ENCODE measurements at places on chromosomes 6 and 20.

GRCh38 chr6:163439997-163440396 lies 25.5 kb downstream of the QKI start:
- DNase-seq: no peak

DNA sequence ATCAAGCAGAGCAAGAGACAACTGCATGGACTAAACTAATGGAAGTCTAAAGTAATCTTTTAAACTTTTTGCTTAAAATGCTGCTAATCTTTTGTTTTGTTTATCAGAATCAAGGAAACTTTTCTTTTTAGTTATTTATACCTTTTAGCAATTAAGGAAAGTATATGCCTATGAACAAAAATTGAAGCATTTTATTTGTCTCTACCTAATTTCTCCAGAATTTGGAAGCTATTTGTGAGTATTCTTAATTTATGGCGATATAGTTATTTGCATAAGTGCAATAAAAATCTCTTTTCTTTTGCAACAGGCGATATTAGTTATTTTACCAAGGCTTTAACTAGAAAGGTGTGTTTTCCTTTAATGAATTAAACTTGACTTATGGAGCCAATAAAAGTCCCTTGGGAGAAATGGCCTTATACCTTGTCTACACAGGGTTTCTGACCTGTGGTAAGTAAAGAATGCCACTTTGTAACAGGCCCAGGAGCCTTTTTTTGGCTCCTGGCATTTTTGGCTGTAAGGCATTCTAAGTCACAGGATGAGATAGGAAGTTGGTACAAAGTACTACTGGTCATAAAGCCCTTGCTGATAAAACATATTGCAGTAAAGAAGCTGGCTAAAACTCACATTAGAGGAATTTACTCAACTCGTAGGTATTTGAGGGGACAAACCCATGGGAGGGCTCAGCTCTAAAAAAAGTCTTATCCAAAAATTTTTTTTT lies 37.2 kb downstream of the TMEM14A start:
- no peak for DNase-seq

DNA sequence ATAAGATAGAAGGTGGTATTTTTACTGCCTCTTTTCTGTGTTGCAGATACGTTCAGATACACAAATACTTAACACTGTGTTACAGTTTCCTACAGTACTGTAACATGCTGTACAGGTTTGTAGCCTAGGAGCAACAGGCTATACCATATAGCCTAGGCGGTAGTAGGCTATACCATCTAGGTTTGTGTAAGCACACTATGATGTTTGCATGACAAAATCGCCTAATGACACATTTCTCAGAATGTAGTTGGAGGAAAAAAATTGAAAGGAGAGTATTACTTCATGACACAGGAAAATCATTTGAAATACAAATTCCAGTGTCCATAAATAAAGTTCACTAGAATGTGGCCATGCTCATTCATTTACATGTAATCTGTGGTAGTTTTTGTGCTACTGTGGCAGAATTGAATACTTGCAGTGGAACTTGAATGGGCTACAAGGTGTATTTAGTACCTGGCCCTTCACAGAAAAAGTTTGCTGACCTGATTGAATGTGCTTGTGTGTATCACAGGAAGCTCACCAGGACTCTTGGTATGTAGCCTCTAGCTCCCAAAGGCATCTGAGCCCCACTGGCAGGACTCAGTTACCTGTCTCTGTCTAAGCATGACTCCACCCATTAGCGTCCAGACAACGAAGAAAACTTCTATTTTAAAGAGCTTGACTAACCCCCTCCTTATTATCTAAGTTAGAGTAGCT lies 18.8 kb downstream of the TOP1 start:
- DNase-seq: no peak

DNA sequence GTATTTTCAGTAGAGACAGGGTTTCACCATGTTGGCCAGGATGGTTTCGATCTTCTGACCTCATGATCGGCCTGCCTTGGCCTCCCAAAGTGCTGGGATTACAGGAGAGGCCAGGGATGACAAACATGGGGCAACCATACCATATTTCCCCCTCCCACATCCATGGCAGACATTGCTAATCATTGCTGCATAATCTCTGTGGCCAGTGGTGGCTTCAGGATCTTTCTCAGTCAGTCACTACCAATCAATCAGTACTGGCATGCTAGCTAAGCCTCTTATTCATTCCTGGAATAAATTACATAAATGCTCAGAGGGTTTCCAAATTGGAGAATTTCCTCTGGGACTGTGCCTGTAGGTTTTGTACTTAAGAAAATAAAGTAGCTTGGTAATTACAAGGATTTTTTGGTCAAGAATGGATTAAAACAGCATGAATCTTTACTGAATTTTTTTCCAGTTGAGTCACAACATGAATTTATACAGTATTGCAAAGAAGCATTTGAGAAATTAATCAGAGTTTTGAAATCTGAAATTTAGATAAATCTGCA lies 138.1 kb downstream of the FNDC1 start:
- no peak for DNase-seq

DNA sequence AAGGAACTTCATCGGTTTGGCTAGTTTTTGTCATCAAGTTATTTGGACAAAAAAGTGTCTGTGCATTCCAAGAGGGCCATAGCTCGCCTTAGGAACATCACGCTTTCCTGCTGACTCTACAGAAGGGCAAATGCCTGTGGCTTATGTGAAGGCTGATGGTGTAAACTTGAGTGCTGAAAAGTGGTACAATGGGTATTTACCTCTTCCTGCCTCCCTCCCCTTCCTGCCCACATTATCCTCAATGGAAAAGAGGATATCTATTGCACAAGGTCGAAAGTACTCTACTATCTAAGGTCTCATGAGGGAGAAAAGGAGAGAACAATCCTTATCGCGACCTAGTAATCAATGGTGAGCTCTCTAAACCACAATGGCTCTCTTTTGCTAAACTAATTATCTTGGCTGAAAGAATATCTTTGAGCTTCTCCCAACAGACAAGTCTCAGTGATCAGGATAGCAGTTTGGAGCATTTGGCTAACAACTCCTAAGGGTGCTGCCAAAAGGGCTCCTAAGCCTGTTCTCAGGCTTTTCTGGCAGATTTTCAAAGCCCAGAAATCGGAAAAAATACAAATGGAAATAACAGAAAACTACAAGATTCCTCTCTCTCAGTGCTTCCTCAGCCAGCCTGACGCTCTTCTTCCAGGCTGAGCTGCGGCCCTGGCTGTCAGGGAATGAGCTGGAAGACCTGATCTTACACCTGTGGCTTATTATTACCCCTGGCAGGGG lies 42.6 kb upstream of the ENPP1 start:
- DNase-seq: no peak

GRCh38 chr6:28709478-28710349 lies 184.0 kb downstream of the GPX5 start:
- DNase-seq: no peak

- DNase-seq: no peak
These were observed 21.6 kb upstream of the TRIM27 start for GRCh38 chr6:28945349-28945748.

- DNase-seq: no peak
These were observed 7.1 kb downstream of the NHLRC1 start for GRCh38 chr6:18115356-18115755.

DNA sequence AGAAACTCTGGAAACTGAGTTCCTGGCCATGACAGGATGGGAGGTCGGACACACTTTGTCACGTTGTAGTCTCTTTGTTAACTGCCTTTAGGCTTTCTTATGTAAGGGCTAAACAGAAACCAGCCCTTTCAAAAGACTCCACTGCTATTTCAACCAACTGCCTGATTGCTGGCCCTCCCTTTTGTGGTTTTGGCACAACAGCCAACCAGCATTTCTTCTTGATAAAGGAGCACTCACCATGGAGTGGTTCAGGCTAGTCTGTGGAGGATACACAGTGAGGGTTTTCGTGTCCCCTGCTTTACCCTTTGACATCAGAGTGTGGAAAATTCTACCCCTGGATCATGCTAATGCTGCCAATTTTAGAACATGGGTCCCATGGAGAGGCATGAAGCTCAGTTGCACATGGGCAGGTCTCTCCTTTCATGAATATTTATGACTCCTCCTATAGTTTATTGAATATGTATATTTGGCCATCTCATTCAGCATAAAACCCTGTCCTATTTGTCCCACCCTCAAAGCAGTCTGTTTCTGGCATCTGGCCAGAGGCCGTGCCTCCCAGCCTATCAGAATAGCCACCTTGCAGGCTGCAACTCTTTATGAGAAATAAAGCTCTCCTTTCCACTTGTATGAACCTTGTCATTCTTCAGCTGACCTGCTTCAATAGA lies 148.3 kb downstream of the HS3ST5 start:
- DNase-seq: no peak
